Activated T-cell treated with anti-CD3 and anti-CD28 coated beads, Interleukin-2, amount 50 U/mL, for 4 hours (primary cell): ENCODE measurements at places on chromosomes 11 and 22.

DNA sequence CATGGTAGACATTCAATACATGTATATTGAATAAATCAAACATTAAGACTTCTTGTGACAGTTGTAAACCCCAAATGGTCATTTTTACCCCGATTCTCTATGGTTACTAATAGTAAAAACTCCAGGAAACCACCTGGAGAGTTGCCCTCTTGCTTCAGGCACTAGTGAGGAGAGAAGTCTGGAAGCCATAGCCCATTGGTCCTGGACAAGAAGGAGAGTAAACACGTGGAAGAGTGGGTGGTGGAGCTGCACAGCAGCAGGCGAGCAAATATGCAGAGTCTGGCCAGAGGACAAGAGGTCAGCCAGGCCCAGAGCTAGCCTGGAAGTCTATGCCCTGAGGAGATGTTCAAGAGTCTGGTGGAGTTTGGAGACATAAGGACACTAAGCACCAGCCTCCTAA lies 17.7 kb downstream of the DCHS1 start:
- DNase-seq, result no peak

DNA sequence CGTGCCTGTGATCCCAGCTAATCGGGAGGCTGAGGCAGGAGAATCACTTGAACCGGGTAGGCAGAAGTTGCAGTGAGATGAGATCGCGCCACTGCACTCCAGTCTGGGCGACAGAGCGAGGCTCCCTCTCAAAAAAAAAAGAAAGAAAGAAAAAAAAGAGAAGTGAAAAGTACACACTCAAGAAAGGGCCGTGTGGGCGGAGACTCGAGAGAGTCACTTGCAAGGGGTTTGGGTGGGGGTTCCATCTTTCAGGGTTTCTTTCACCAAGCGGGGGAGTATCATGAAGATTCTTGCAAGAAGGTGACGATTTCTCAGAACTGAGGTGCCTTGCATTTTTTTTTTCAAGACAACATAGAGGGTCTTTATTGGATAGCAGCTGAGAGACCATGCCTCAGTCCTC lies 4.0 kb upstream of the IFITM5 start:
- no peak for DNase-seq

- DNase-seq, result no peak
Measured at GRCh38 chr11:134399293-134399654, 12.8 kb downstream of the B3GAT1 start.

GRCh38 chr11:31355131-31355530 lies 14.4 kb downstream of the DCDC1 start:
- DNase-seq, result no peak
